Gastrocnemius medialis (tissue), 4 donors: ENCODE measurements at places on chromosomes 11 and 22.
A peak's percentile ranks its signal among the peaks of the same experiment; 100 is the strongest.

GRCh38 chr11:100942016-100942415, 187.6 kb downstream of the PGR start:
- DNase-seq, result no peak

DNA sequence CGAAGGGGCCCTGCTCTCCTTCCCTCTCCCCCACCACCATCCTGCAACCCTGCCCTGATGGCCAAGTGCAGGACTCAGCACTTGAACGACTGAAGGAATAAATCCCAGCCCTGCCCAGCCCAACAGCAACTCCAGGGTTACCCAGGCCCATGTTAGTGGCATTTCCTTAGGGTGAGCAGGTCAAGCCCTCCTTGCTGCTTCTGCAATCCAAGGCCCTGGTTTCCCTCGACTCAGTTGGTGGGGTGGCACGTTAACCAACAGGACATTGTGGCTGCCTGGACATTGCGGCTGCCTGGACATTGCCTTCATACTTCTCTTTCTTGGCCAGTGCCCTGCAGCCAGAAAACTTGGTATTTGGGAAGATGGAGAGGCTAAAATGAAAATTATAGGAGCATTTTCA, 141.4 kb downstream of the TRIM29 start:
- DNase-seq, result no peak

DNA sequence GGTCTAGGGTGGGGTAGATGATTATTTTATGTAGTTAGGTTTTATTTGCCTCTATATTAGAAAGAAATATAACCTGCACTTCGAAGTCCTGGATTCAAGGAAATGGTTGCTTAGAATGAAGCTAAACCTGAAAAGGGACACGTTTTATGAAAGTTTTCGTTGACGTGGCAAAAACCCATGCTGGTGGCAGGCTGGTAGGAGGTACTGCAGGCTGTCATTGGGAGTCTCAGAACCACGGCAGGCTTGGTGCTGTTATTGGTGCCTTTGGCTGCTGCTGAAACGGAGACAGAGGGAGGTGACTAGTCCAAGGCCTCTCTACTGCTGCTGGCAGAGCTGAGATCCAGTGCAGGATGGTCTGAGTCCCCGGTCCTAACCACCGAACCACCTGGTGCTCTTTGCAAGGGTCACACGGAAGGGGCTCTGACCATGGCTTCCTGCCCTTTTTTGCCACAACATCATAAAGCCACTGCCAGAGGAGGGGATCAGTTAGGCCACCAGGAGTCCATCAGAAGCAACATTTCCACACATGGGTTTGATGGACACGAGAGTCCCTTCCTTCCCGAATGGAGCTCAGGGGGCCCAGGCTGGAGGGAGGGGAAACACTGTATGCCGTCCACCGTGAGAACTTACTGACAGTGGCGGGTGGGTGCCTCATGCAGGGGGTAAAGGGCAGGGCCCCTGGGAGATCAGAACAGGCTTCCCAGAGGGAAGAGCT, 13.4 kb downstream of the CSF2RB start:
- DNase-seq, result no peak

DNA sequence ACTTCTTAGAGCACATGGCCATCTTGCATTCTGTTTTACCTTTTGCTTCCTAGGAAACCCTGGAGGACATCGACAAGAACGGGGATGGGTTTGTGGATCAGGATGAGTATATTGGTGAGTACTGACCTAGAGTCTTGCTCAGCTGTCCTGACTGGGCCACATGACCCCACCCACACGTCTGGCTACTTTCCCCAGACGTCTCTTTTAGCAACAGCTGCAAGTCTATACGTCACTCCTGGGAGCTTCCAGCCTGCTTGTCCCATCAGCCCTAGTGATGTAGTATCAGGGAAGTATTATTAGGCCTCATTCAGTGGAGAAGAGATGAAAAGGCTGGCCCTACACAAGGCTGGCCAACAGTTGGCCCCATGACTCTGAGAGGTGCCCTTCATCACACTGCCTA, 9.6 kb downstream of the RCN1 start:
- DNase-seq, result peak; percentile 17

DNA sequence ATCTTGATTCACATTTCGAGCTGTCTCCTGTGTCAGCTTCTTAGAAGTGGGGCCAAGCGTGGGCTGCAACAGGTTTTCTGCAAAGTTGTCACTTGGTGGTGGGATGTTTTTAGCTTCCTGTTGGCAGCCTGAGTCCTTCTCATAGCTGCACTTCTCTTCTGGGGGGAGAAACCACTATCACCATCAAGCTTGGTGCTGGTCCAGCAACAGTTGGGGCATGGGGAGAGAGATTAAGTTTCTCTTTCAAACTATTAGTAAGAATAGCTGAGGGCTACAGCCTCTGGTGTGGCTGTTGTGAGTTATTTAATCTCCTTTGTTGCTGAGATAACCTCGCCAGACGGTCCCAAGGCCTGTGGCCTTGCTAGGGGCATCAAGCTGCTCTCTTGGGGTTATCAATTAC, 123.3 kb upstream of the CRYBB3 start:
- DNase-seq, result no peak

DNA sequence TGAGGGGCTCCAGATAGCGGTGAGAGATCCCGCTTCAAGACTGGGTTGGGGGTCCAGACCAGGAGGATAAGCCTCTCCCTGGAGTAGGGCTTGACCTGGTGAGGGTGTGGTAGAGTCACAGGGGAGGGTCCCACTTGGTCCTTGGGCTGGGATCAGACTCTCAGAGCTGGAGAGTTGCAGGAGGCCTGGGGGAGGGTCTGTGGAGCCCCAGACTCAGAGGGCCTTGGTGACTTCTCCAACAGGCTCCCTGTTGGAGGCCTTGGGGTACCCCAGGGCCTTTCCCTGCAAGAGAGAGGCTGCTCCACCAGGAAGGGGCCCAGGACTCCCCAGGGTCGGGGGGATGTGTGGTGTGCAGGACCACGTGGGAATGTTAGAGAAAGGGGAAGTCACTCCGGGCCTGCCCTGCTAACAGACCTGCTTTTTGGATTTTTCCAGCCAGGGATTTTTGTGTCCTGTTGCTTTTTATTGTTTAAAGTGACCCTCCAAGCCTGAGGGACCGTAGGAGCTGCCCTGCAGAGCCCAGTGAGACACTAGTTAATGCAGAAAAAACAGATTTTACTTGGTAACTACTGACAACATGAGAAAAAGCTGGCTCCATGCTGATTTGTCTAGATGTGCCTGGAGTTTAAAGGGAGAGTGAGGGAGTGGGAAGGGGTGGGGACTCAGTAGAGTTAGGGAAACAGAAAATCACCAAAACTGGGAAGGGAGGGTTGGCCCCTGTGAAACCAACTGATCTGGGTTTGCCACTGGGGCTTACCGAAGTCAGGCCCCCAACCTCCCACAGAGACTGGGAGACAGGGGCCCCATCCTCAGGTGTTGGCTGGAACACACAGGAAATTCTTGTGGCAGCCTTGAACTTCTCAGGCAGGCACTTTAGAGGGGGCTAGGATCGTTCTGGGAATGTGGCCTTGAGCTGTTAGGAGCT, 801 bp upstream of the TXNRD2 start:
- no peak for DNase-seq

- DNase-seq, result no peak
Observed at GRCh38 chr22:30829901-30830550, 135.4 kb downstream of the OSBP2 start.

GRCh38 chr11:78654071-78654470, 79.4 kb upstream of the NARS2 start:
- no peak for DNase-seq

GRCh38 chr11:112881461-112881860, 79.8 kb upstream of the NCAM1 start:
- DNase-seq, result peak; percentile 51

DNA sequence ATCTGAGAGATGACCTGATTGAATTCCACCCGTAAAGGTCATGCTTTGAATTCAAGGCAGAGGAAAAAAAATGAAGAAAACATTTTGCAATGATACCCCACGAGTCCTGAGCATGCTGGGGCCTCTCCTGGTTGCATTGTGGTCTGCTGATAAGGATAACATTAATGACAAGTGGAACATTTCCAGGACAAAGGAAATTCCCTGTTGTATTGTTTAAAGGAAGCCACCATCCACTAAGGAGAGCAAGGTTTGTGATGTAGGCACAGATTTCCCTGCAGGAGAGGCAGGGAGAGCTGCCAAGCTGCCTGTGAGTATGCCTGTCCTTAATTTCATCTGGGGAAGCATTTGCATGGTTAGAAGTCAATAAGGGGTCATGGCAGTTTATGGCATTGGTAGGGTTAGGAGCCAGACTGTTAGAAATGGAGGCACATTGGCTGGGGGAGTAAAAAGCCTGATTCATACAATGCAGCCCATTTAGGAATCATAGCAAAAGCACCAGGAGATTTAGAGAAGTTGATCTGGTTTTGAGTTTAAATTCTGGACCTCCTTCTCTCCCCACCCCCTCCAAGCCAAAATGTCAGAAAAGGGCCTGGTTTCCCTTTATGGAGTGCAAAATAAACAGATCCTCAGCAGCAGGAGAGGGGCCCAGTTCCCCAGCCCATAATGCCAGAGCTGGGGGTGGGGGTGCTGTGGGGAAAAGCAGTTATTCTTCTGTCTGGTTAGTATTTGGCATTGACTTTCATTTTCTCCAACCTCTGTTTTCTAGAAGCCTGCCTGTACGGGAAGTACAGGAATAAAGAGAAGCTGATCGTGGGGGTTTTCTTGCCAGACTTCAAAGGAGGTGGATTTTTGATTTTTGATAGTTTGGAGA, 22.1 kb downstream of the FLI1 start:
- DNase-seq, result no peak

DNA sequence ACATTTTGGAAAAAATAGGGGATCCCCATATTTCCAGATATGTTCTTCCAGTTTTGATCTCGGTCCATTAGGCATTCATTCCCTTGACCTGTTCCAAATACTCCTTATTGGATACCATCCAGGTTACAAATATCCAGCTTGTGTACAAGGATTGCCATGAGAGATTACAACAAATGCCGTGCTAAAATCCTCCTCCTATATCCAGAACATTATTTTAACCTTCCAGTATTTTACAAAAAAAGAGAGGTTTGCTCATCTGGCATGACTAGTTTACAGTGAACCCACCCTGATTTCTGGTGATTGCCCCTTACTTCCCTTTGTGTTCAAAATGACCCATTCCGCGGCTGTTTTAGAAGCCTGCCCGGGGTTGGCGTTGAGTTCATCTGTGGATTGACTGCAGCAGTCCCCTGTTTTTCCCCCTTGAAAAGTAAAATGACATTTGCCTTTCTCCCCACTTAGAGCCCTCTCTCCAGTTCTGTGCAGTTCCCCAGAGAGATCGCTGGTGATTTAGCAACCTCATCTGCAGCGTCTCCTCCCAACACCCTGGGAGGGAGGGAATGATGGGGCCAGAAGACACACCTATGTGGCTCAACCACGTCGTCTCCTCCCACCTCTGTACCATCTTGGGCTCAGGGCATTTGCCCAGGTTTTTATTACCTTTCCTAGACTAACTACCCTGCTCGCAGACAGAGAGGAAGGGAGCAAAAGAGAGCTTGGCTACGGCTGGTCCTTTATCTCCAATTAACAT, 73.6 kb downstream of the DSCAML1 start:
- DNase-seq, result no peak

DNA sequence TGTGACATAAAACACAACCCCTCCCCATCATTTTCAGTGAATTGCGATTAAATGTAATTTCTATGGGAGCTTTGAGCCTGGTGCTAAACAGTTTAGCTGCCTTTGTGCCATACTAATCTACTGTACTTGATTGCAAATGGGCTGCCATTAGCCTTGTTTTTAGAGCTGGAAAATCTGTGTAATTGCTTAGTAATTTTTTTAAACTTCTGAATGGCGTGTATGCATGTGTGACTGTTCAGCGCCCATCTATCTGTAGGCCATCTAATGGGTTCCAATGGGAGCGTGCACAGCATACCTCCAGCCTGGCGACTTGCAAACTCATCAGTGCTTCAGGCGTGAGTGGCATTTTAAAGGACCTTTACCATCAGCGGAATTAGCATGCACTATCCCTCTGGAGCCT, 142.7 kb upstream of the KIRREL3 start:
- DNase-seq, result no peak

DNA sequence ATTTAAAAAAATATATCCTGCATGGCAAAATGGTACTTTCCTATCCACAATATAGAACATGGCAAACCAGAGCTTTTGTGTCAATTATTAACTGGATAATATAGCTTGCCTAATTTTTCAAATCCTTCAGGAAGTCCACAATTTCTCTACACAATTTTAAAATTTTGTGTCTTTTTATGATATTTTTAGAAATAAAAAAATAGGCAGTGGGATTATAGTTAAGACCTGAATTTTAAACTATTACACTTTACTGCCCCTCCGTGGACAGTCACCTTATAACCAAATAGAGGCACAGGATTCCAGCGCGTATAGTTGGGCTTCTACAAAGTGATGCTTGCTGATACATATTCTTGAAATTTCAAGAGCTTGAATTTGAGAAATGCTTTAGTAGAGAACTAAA, 2.1 kb upstream of the DMC1 start:
- DNase-seq, result no peak

DNA sequence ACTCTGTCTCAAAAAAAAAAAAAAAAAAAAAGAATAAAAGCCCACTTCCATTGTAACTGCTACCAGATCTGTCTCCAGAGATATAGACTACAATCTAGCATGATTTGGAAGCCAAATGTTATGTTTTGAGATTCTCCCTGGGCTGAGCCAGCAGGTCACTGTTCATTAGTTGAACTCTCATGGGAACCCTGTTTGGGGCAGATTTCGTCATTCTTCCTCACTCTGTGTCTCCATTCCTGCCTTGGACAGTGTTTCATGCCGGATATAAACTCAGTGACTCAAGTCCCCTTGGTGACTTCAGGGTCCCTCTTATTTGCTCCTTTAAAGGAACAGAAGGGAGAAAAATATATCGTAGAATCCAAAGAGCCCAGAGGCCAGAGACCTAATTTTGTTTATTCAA, 378.1 kb downstream of the LARGE1 start:
- peak; percentile 23 for DNase-seq

- DNase-seq, result no peak
Observed at GRCh38 chr22:38441620-38442287, 13.2 kb downstream of the KCNJ4 start.

DNA sequence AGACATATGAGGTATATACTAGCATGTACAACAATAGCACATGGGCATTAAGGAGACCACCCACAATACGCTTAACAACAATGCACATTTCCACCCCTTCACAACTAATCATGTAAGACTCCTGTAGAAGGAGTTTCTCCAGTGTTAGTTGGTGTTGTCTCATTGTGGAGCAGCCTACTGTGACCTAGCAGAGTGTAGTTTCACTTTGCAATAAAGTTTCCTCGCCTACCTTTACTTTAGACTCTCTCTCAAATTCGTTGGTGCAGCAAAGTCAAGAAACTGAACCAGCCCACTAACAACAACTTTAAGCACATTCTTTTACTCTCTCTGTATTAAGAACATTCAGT, 863.6 kb downstream of the FAM181B start:
- DNase-seq, result no peak

DNA sequence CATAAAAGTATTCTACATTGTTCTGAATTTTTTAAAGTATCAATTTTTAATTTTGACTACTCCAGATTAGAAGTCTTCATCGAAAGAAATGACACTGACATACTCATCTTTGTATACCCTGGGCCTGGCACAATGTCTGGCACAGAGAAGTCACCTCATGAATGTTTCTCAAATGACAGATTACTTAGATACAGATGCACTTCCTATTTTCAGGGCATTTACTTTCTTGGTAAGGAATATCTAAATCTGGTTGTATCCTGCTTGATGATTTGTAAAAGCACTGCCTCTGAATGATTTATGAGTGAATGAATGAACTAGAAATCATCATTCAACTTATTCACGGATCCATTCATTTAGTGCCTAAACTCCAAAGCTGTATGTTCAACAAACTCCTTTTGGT, 1784.7 kb downstream of the LRRC4C start:
- DNase-seq, result no peak

- DNase-seq, result no peak
Observed at GRCh38 chr22:37491559-37492427, 5.6 kb upstream of the MFNG start.
